ENCODE measurements at places on chromosomes 7 and 10.

DNA sequence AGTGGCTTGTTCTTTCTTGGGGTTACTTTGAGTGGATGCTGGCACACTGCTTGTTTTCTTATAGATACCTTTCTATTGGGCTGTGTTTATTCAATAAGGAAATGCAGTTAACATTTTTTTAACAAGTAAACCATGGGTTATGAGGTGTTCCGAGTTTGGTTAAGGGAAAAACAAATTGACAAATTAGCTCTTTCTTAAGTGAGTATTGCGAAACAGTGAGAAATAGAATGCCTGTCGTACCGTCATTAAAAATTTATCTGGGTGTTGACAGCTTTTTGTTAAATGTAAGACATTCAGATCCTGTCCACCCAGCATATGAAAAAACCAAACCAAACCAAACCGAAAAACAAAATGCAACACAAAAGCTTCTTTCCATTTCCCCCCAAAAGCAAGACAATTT lies 6.2 kb downstream of the CUX1 start:
- DNase-seq: no peak

DNA sequence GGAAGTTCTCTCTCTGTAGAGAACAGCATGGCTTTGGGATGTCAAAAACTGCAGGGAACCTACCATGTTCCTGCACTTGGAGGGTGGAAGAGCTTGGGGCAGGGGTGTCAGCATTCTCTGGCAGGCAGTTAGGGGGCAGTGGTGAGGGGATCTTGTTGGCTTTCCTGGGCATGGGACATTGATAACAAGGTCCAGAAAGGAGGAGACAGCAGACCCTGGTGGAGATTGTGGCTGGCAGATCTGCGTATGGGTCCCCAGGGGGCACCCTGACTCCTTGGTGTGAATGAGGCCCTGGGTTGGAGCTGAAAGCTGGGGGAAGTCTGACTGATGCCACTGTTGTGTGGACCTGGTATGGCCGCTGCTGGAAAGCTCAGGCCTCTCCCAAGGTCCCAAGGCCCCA lies 22.9 kb upstream of the CAMK2B start:
- DNase-seq: no peak

DNA sequence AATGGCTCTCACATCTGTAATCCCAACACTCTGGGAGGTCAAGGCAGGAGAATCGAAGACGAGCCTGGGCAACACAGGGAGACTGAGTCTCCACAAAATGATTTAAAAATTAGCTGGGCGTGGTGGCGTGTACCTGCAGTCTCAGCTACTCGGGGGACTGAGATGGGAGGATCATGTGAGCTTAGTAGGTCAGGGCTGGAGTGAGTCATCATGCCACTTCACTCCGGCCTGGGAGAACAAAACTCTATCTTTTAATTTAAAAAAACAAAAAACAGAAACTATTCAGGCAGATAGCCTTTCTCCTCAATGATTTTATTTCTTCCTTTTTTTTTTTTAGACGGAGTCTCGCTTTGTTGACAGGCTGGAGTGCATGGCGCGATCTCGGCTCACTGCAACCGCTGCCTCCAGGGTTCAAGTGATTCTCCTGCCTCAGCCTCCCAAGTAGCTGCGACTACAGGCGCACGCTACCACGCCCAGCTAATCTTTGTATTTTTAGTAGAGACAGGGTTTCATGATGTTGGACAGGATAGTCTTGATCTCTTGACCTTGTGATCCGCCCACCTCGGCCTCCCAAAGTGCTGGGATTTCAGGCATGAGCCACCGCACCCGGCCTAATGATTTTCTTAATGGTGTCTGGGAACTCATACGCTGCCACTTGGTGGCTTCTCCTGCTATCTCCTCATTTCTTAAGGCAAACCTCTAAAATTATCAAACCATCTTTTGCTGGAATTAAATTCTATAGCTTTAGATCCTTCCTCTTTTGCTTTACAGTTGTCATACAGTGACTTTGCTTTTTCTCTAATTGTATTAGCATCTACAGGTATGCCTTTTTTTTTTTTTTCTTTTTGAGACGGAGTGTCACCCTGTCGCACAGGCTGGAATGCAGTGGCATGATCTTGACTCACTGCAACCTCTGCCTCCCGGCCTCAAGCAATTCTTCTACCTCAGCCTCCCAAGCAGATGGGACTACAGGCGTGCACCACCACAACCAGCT lies 22.9 kb downstream of the SRPK2 start:
- no peak for DNase-seq

DNA sequence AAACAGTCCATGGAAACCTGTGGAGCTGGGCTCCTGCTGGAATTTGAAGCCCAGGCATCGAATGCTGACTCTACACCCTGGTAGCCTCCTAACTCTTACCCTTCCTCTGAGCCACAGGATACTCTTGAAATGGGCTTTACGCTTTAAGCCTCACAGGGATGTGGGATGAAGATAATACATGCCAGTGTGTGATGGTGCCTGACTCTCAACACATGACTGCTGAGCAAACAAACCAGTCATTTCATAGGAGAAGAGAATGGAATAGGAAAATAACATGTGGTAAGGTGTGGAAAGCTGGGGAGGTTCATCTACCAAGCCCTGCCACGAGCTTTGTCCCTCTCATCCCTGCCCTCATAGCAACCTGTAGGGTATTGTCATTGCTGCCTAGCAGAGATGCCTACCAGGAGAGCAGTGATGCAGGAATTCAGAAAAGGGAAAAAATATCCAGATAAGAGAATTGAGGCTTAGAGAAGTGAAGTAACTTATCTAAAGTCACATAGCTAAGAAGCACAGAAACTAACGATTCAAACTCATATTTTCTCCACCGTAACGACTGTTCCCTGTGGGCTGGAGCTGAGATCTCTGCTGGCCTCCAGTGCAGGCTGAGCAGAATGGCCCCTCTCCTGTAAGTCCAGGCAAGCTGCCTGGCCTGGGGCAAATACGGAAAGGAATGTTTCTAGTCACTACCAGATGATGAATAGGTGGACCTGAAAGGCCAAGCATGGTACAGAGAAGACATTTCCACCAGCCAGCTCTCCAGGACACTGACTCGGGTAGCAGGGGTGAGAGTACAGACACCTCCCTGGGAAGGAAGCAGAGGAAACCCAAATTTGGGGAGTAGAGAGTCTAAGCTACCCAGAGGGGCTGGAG lies 90.2 kb upstream of the DUSP5 start:
- DNase-seq: no peak

GRCh38 chr10:63481815-63482421 lies 16.1 kb upstream of the JMJD1C start:
- no peak for DNase-seq

DNA sequence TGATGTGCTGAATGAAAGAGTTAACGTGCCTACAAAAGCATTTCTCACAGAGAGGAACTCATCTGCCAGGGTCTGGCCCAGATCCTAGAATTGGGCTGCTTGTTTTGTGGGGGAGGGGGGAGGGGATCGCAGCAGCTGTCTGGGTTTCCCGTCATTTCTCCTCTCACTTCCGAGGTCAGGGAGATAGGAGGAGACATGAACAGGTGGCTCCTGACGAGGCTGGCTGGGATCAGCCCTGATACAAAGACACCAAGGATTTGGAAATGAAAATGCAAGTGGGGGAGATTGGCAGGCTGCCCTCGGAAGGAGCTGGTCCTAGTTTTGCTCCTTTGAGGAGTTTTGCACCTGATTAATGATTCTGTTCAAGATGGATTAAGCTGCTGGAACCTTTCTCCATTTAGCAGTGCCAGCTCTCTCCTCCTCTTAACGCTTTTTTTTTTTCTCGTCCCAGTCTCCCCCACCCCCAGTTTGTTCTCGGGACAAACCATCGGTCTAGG lies 86.8 kb upstream of the KMT2C start:
- no peak for DNase-seq

- no peak for DNase-seq
Observed at GRCh38 chr10:115093286-115093775, at the start of gene ATRNL1. ATRNL1 (plus strand) TSS chr10:115093365; CDS start chr10:115093751, 386 bp downstream.

DNA sequence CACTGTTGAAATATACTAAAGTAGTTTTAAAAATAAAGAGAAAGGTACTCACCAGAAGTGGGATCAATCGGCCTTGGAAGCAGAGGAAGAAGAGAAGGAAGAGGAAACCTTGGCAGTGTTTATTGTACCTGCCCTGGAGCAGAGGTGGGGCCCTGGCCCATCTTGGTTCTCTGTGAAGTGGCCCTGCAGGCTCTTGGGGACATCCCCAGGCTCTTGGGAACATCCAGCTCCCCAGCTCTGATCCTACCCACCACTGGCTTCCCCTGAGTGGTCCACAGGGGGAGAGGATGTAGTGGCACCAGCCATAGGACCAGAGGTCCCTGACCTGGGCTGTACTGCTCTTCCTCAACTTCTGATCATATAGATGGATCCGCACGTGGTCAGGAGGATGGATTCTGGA lies 22.3 kb upstream of the RET start:
- no peak for DNase-seq

DNA sequence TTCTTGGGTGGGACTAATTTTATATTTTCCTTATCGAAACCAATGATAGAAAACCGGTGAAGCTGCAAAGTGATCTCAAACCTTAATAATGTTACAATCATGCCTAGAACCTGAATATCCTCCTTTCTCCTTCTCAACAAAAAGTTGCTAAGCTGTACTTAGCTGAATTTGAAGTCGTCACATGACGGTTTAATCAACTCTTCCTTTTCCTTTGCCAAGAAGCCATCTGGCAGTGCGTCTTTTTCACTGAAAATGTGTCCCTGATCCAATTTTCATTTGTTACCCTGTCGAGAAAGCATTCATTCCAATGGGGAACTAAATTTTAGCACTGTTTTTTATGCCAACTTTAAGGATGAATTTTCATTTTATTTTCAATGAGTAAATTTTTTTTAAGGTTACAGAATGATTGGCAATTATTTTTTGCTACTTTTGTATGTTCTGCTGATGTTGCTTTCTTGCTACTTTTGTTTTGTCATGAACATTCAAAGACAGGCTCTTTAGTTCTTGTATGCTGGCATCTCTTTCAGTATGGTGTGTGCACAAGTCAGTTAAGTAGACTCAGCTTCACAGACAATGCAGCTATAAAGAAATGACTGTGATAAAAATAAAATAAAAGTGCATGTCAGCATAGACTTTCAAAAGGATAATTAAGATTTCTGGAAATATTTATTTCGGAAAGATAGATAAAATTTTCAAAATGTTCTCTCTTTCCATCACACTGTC lies 980.0 kb downstream of the DNAJB9 start:
- no peak for DNase-seq

DNA sequence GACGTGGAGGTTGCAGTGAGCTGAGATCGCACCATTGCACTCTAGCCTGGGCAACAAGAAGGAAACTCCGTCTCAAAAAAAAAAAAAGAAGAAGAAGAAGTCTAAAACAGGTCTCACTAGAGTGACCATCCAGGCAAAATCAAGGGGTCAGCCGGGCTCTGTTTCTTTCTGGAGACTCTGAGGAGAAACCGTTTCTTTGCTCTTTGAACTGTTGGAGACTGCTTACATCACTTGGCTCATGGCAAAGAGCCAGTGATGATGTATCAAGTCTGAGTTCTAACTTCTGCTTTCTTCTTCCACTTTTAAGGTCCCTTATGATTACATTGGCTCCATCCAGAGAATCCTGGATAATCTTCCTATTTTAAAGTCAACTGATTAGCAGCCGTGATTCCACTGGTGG lies 306.8 kb downstream of the WDR11 start:
- no peak for DNase-seq

DNA sequence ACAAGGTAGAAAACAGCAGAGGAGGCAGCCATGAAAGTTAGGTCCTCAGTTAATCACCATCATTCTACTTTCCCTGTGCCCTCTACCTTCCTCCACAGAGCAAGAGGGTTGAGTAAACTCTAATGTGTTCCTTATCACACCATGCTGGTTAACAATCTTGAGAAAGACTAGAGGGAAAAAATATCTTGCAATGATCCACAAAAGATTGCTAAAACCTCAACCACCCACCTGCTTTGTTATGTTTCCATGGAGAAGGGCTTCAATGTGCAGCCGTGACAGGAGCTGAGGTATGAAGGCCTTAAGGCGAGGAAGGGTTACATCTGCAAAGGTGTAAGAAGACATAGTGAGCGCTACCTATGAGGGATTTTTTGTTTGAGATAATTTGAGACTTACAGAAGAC lies 103.9 kb downstream of the IDE start:
- no peak for DNase-seq

- DNase-seq: no peak
Observed at GRCh38 chr7:30761214-30762156, 9.6 kb downstream of the INMT start.

- no peak for DNase-seq
Observed at GRCh38 chr7:117118579-117119180, 165.4 kb downstream of the ST7 start.

DNA sequence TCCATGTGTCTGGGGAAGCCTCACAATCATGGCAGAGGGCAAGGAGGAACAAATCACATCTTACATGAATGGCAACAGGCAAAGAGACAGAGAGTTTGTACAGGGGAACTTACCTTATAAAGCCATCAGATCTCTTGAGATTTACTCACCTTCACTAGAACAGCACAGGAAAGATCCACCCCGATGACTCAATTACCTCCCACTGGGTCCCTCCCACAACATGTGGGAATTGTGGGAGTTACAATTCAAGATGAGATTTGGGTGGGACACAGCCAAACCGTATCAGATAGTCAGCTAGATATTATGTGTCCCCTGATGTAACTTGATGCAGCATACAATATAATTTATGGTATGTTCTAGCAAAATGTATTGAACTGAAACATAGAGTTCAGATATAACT lies 14.1 kb upstream of the CEP41 start:
- DNase-seq: no peak

- DNase-seq: no peak
Observed at GRCh38 chr10:110423650-110424049, 74.1 kb upstream of the DUSP5 start.

DNA sequence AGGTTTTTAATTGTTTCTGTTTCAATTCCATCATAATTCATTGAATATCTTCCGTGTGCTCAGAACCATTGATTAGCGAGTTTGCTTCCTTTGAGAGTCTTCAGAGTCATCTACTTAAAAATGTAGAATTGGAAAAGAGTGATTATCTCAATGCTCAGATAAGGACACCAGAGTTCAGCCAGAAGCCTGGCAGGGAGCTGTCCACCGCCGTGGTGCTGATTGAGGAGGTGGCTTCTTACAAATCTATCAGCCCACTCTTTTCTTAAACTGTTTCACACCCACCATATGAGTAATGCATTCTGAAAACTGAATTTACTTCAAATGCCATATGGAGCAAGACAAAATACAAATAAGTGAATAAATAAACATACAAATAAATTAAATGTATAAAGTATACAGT lies 79.3 kb downstream of the INSYN2A start:
- DNase-seq: peak; percentile 10

- no peak for DNase-seq
Observed at GRCh38 chr10:723973-724372, 34.5 kb upstream of the DIP2C start.

DNA sequence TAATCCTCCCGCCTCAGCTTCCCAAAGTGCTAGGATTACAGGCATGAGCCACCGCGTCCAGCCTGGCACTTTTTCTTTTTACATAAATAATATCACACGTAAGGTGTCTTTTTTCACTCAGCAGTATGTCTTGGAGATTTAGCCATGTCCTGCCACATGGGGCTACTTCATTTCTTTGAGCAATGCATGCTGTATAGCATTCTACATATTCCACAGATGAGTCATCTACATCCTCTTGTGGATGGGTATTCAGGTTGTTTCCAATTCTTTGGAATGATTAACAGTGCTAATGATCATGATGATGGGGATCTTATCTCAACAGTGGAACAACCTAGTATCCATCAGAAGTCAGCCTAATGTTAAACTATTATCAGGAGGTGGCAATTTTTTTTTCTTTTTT lies 50.8 kb downstream of the ZNF503 start:
- peak; percentile 62 for DNase-seq
